ENCODE measurements at places on chromosomes 1 and 21.

DNA sequence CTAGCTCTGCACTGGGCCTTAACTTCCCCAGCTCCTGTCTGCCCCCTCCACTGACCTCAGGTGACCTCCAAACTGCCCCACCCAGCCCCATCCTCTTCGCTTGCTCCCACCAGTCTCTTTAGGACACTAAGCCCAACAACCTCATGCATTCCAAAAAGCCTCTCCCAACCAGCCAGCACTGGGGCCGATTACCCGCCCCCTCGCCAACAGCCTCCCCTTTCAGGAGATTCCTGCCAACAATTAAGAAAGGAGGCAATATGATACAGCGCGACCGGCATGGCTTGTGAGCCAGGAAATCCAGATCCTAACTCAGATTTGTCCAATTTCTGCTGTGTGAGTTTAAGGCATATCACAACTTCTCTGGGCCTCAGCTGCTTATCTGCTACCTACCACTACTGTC lies 14.7 kb downstream of the KANK4 start:
- DNase-seq = no peak

- no peak for DNase-seq
Observed at GRCh38 chr1:152884085-152884484, 6.0 kb downstream of the SMCP start.

- DNase-seq = no peak
Observed at GRCh38 chr1:175792136-175792535, 48.7 kb upstream of the TNR start.

DNA sequence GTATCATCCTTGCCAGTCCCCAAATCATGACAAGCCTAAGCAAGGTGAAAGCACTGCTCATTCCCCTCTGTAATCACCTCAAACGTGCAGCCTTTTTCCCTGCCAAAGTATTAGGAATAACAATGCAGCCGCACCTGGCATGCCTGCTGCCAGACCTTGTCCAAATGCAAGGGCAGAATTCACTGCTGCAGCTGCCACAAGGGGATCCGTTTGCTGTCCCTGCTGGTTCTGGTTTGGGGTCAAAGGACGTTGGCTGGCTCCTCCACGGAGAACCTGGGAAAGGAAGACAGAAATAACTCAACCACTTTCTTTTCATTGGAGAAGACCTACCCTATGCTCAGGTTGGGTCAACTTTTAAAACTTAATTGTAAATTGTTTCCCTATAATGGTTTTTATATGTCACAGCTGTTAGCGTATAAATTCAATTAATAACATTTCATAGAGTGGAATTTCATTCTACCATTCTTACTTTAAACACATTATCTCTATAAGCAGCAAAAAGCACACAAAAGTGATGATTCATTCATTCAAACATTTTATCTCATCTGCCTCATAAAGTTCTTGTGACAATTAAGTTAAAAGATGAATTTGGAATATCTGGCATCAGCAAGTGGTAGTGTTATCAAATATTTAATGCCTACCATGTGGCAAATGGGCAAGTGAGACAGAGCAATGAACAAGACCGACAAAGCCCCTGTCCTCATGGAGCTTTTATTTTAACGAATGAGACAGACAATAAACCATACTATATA lies 59.8 kb upstream of the SDC3 start:
- no peak for DNase-seq

DNA sequence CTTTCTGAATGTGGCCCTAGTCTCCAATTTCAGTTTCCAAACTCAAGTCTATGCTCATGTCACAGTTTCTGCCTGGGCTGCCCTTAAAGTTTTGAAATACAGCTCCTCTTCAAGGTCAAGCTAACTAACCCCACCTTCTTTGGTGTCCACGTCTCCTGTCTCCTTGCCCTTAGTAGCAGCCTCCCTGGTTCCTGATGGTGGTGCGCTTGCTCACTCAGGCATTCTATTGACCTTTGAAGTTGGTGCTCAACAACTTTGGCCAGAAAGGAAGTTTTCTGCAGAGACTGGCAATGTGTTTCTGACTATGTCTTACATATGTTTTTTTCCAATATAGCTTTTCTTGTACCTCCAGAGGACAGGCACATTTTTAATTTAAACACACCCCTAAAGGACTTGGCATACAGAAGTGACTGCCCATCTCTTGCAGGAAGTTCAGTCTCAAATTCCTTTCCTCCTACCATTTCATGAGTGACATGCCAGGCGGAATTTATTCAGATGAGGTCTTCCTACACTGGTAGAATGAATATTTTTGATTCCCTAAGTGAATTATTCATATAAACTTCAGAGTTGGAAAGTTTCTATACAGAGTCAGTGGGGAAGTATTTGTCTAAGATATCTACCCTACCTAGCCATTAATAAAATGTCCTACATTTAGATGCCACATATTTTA lies 364.3 kb upstream of the USP24 start:
- no peak for DNase-seq

- no peak for DNase-seq
Observed at GRCh38 chr21:23853796-23854379, 1753.4 kb downstream of the MRPL39 start.

DNA sequence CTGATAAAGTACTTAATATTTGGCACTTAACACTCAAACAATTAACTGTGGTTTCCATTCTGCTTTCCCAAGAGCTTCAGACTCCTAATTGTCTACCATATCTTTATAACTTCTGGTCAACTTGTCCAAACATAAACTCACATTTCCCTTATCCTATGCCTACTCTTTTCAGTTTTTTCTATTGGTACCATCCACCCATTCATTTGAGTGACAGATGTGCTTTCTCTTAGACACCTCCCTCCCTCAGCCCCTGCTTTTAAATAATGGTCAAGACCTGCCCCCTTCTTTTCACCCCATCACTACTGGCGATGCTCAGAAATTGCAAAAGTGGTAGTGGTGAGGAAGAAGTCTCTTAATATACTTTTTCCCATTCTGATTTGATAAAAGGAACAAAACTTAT lies 5.5 kb downstream of the SLC16A4 start:
- DNase-seq = no peak

DNA sequence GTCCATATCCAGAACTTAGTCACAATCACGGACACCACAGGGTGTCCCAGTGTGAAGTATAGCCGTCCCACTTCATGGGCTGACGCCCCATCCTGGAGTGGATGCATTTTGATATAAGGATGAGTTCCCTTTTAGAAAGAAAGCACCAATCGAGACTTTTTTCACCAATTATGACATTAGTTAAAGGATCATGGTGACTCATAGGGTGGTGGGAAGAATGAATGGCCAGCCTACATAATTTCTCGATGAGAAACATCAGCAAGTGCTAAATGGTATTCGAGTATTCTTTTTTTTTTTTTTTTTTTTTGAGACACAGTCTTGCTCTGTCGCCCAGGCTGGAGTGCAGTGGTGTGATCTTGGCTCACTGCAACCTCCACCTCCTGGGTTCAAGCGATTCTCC lies 38.5 kb upstream of the USP1 start:
- DNase-seq = no peak

DNA sequence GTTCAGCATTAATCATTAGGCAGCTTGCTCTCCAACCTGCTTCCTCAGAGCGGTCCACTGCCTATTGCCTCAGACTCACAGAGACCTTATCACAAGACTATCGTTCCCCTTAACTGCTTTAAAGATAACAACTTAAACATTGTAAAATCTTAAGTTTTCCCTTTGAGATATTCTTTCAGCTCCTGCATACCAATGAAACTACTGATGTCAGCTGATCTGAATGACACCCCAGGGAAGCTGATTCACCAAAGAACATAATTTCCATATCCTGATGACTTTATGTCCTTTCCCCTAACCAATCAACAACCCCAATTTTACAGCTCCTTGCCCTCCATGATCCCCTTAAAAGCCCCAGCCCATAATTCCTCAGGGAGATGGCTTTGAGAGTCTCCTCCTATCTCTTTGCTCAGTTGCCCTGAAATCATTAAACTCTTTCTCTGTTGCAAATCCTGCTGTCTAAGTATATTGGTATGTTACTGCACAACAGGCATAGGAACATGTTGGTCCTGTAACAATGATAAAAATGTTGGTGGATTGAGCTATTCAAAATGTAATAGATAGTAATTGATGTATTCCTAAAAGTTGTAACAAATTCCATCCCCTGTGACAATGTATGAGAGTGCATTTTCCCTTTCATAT lies 621.4 kb upstream of the RGS18 start:
- no peak for DNase-seq

DNA sequence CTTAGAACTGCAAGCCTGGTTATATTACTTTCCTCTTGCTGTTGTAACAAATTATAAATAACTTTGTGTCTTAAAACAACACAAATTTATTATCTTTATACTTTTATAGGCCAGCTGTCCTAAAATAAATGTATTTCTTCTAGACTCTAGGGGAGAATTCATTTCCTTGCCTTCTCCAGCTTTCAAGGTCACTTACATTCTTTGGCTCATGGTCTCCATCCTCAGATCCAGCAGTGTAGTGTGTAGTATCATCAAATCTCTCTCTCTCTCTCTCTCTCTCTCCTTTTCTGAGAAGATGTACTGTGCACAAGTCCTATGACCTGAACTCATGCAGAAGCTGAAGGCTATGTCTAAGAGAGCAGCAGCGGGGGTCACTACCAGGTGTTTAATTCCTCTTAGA lies 1510.6 kb downstream of the MRPL39 start:
- DNase-seq = no peak

GRCh38 chr1:10415211-10415930 lies 14.9 kb upstream of the CENPS start:
- no peak for DNase-seq

- no peak for DNase-seq
Observed at GRCh38 chr1:36355811-36356210, 29.9 kb downstream of the STK40 start.

DNA sequence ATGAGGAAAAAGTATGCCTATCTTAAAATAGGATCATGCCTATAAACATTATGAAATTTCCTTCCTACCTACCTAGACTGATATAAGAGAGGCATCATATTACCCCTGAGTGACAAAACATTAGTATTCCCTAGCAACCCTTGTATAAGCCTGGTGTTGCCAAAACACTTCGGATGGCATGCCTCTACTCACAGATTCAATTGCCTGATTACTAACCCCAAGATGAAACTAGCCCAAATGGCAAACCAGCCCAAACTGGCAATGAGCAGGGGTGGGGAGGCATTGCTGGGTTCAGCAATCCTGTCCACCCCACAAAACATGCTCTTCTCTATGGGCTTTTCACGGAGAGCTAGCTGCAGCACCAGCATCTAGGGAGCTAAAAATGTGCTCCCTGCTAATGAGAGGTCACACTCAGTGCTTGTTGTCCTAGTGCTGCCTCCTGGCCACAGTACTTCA lies 13.9 kb downstream of the PALMD start:
- no peak for DNase-seq

DNA sequence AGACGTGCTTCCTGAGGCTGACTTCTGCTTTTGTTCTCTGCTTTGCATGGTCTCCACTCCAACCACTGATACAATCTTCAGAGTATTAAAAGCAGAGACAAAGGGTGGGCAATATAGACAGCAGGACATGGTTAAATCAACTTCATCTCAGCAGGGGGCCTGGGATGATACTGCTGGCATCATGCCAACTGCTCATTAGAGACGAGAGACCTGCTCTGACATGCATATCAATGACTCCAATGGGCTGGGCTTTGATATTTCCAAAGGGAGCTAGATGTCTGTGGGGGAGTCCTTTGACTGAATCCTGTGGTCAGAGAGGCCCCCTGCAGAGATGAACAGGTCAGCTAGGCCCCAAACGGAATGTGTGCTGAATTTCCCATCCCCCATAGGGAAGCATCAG lies 106.6 kb downstream of the ACTL8 start:
- no peak for DNase-seq

DNA sequence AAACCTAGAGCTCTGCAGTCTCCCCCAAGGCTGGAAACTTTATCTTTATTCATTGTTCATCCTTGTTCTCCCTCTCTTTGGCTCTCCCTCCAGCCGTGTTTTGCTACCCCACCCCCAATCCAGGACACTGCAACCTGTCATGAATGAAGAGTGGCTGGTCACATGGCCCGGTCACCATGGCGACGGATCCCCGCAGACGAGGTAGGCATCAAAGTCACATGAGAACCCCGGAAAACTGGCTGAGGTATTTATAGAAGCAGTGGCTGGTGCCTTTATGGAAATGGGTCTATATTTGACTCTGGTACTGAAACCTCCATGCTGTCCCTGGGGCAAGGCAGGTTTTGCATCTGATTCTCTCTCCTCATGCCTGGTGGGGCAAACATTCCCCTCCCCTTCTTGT lies 13.4 kb upstream of the SLC6A17 start:
- no peak for DNase-seq

DNA sequence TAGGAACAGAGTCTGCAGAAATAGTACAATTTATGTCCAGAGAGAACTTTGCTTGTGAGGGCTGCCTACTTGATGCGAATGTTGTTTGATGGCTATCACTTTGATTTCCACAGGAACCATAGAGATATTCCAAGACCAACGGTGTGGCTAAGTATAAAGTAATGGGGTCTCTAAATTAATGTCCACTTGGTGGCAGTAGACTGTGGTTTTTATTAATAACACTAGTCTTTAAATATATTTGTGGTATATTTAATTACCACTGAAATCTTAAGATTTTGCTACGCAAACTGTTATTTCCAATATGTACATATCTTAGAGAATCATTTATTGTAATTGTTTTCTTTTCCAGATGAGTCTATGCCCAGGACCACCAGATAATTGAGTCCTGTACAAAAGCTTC lies 647.9 kb downstream of the PLA2G4A start:
- no peak for DNase-seq

DNA sequence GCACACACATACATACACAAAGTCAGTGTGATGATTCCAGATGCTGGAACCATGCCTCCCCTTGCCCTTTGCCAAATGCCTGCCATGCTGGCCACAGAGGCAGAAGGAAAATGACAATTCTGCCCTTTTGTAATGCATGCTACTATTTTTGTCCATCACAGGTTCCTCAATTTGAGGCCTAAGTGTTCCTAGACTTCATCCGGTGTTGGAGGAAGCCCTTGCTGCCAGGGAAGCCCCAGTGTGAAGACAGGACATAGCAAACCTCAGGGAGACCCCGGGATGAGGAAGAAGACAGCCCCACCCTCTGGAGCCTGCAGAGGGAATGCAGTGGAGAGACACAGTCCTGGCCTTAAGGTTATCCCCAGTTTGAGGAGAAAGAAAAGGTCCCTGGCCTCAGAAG lies 14.4 kb downstream of the PRR9 start:
- no peak for DNase-seq

GRCh38 chr21:37474342-37474741 lies 107.8 kb downstream of the DYRK1A start:
- no peak for DNase-seq

GRCh38 chr1:9038881-9039760 lies 12.9 kb upstream of the SLC2A7 start:
- no peak for DNase-seq

- no peak for DNase-seq
Observed at GRCh38 chr1:10299151-10299550, 88.8 kb downstream of the KIF1B start.
